ENCODE measurements at places on chromosomes 2 and 18. TPM values are rescaled to one million over a fixed set of nuclear protein-coding genes. Genes with fewer than 3 reads are reported as not detected.

Gene SKA1
- 0.86 TPM for total RNA-seq

Gene RPRM
- total RNA-seq: 0.16 TPM

Gene SPATA3
- not detected for total RNA-seq

DNA sequence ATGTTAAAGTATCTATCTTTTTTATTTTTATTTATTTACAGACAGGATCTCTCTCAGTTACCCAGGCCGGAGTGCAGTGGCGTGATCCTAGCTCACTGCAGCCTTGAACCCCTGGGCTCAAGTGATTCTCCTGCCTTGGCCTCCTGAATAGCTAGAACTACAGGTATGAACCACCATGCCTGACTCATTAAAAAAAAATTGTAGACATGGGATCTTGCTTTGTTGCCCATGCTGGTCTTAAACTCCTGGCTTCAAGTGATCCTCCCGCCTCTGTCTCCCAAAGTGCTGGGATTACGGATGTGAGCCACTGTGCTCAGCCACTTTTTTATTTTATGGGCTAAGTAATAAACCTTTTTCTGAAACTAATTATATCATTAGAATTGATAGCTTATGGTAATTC, 7.1 kb downstream of the MFSD6 start:
- no peak overlapping the region for H3K4me3 ChIP-seq
- H3K27ac ChIP-seq: no peak overlapping the region
- DNase-seq: no peak
- H3K27me3 ChIP-seq: no peaks in the 10 kb centered on the region

DNA sequence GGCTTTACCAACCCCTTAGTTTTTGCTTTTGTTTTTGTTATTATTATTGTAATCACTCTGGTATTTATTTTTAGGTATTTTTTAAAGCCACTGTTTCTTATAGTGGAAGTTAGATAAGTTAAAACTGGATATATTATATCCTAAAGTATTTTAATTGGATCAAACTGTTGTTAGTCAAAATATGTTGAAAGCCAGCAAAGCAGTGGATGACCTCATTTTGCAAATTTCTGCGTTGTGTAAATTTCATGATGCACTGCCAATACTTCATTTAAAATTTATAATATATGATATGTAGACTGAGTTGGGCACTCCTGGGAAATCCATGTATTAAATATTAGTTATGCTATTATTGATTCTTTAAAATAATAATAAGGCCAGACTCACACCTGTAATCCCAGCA, 661.7 kb upstream of the NRXN1 start:
- H3K27me3 ChIP-seq: no peaks in the 10 kb centered on the region
- no peak overlapping the region for H3K4me3 ChIP-seq
- no peaks in the 10 kb centered on the region for H3K36me3 ChIP-seq
- H3K27ac ChIP-seq: no peak overlapping the region

GRCh38 chr2:20167356-20167755, 57.6 kb downstream of the SDC1 start:
- no peaks in the 10 kb centered on the region for H3K4me1 ChIP-seq
- no peak for DNase-seq
- H3K36me3 ChIP-seq: no peaks in the 10 kb centered on the region

DNA sequence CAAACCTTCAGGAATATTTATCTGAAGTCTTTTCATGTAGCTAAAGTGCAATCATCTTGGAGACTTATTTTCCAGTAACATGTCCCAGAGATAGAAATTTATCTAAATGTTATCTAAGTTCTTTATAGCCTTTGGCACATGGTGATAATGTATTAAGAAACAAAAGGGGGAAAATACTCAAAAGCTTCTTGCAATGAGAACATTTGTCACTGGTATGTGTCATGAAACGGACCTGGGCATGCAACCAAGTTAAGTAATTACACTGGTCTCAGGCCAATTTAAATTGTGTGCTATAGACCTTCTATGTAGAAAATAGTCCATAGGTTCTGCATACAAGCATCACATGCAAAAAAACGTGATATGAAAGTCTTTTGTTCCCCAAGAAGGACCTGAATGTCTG, 136.2 kb downstream of the SLC8A1 start:
- H3K4me3 ChIP-seq: no peak overlapping the region
- H3K27me3 ChIP-seq: no peaks in the 10 kb centered on the region
- no peak overlapping the region for H3K27ac ChIP-seq
- DNase-seq: no peak

DNA sequence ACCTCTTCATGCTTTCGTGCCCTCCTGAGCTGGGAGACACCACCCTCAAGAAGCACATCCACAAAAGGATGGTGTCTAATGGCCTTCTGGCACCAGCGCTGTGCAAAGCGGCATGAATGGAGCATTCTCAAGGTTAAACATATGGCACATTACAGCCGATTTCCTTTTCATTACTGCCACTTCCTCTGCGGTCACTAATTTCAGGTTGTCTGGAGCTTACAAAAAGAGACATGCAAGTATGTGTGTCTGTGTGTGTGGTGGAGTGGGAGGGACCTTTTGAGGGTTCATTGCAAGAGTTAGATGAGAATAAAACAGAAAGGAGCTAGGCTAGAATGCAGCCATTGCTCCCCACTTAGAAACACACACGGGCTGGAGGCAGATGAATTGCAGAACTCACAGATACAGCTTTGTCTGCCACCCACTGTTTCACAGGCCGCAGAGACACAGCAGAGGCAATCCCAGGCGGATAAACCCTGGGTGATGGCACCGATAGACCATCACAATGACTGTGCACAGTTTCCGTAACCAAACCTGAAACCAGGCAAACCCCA, 76.0 kb downstream of the TGIF1 start:
- no peaks in the 10 kb centered on the region for H3K27me3 ChIP-seq
- DNase-seq: no peak
- no peak overlapping the region for H3K4me3 ChIP-seq
- H3K27ac ChIP-seq: no peak overlapping the region
- no peaks in the 10 kb centered on the region for H3K4me1 ChIP-seq

DNA sequence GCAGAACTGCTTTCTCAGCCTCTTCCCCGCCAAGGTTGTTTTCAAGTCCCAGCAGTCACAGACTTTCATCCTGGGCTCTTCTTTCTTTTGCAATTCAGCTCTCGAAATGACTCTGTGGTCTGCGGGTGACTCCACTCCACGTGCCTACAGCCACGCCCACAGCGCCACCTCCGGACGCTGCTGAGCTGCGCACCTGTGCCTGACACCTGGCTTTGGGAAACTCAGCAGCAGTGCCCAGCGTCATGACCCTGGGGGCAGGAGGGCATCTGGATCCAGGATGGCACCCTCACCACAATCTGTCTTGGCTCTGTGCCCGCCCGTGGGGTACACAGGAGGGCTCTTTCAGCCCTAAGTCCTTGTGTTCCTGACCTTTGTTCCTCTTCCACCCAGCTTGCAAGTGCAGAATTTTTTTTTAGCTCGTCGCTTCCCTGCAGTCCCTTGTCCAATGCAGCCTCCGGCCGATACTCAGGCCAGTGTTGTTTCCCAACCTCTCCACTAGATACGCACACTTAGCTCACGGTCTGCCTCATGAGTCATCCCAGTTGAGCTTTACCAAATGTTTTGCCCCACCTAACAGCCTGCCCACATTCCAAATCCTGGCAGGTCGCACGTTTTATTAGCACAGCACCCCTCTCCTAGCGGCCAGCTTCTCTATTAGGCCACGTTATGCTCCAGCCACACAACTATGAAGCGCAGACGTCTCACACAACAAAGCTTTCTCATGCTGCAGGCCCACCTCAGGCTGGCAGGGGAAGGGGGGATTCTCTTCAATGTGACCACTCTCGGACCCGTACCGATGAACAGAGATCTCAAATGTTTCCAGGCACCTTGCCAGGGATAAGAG, 6.5 kb upstream of the CAPN10 start:
- no peaks in the 10 kb centered on the region for H3K27me3 ChIP-seq
- H3K4me3 ChIP-seq: no peak overlapping the region
- H3K4me1 ChIP-seq: peaks cover 20% of the 10 kb centered on the region
- peak overlapping the region; percentile 59 for H3K27ac ChIP-seq

- no peak for DNase-seq
- no peak overlapping the region for H3K27ac ChIP-seq
- H3K27me3 ChIP-seq: no peaks in the 10 kb centered on the region
- H3K4me3 ChIP-seq: no peak overlapping the region
- H3K4me1 ChIP-seq: peaks cover 5% of the 10 kb centered on the region
Measured at GRCh38 chr2:120257522-120257921, 4.9 kb downstream of the RALB start.

DNA sequence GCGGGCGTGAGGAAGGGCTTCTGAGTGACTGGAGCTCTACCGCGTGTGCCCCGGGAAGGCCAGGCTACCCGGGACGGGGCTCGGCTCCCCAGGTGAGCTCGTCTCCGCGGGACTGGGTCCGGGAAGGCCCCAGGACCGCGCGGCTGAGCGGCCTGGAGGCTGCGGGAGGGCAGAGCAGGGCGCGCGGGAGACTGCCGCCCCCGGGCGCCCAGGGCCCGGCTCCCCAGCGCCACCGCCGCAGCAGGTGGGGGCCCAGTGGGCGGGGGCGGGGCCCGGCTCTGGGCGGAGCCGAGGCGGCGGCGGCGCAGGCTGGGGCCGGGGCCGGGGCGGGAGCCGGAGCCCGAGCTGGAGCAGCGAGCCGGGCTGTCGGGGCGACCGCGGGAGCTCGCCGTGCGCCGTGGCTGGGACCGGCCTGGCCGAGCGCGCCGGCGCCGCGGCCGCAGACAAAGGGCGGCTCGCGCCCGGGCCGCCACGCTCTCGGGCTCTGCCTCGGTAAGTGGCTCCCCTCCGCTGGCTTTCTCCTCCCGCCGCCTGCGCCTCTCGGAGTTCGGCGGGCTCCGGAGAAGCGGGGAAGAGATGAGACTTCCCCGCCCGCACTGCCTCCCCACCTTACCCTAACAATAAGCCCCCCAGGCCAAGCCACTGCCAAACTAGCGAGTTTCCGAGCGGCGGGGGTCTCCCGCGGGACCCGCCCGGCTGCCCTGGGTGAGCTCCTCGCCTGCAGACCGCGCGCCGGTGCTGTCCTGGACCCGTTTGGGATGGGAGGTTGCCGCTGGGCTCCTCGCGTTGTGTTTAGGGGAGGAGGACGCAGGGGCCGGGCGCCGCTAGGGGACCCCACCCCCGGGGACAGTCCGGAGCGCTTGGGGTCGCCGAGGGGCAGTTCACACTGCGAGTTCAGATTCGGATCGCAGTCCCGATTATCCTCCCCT, at the start of gene MAPK4:
Gene MAPK4, plus strand, starts transcription at position 336 of the 929 bp plus-strand sequence. CDS start 103,872 bp downstream, outside the sequence.
- H3K36me3 ChIP-seq: no peaks in the 10 kb centered on the region
- H3K4me1 ChIP-seq: no peaks in the 10 kb centered on the region
- no peaks in the 10 kb centered on the region for H3K27me3 ChIP-seq
- H3K4me3 ChIP-seq: peak within 1 kb of the TSS; percentile 53
- peak within 1 kb of the TSS; percentile 68 for H3K27ac ChIP-seq

GRCh38 chr2:19815746-19816145, 86.0 kb downstream of the TTC32 start:
- DNase-seq: no peak
- no peak overlapping the region for H3K27ac ChIP-seq
- H3K27me3 ChIP-seq: no peaks in the 10 kb centered on the region
- no peaks in the 10 kb centered on the region for H3K4me1 ChIP-seq
- no peaks in the 10 kb centered on the region for H3K36me3 ChIP-seq
- H3K4me3 ChIP-seq: no peak overlapping the region

DNA sequence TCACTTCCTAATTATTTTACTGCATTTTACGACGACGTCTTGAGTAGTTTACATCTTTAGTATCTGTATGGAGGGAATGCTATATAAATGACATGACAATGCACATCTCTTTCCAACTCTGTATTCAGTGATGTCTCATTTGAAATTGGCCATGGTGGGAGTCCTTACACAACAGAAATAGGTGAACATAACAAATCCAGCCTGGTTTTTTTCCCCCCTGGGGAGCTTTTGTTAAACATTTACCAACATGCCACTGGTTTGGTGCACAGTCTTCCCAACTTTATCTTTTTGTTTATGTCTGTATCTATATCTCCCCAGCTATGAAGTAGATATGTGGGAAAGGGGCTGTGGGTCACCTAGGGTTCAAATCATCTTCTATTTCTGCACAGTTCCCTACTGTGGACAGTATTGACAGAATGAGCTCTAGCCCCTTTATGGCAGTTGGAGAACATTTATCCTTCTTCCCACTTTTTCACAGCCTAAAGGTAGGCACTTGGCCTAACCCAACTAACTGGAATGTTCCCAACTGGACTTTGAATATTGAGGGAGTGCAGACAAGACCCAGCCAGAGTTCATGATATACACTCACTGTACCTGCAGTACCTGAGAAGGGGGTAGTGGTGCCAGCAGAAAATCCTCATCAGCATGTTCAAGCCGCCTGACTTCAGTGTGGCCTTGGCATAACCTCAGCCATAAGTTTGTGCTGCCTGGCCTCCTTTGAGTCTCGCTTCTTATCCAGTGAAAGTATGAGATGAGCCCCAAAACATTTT, 5.7 kb upstream of the RTKN start:
- no peaks in the 10 kb centered on the region for H3K27me3 ChIP-seq
- no peaks in the 10 kb centered on the region for H3K4me1 ChIP-seq

- H3K27ac ChIP-seq: no peak overlapping the region
- no peak overlapping the region for H3K4me3 ChIP-seq
- no peaks in the 10 kb centered on the region for H3K27me3 ChIP-seq
- peaks cover 14% of the 10 kb centered on the region for H3K4me1 ChIP-seq
- H3K36me3 ChIP-seq: no peaks in the 10 kb centered on the region
Measured at GRCh38 chr2:79887747-79888374, 375.0 kb downstream of the CTNNA2 start.

- no peaks in the 10 kb centered on the region for H3K27me3 ChIP-seq
- no peak overlapping the region for H3K27ac ChIP-seq
- no peak overlapping the region for H3K4me3 ChIP-seq
- DNase-seq: no peak
Measured at GRCh38 chr2:60858897-60859311, 22.5 kb upstream of the REL start.

DNA sequence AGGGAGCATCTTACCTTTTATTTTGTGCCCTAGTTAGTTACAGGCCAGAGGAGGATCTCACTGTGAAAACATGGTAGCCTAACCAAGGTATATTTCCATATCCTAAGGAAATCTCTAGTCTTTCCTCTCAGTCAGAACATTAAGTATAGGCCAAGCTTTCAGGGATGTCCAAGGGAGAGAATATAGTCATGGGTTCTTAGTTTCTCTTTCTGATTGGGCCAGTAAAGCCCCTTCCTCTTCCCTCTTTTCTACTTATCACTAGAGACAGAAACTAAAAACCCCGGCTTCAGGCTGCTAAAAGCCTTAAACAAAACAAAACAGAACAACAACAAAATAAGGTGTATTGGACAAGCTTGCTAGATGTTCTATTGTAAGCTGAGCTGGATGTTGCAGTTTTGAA, 44.3 kb upstream of the TNFRSF11A start:
- H3K4me1 ChIP-seq: no peaks in the 10 kb centered on the region
- no peak overlapping the region for H3K27ac ChIP-seq
- no peaks in the 10 kb centered on the region for H3K27me3 ChIP-seq
- H3K36me3 ChIP-seq: peaks cover 4% of the 10 kb centered on the region
- H3K4me3 ChIP-seq: no peak overlapping the region

DNA sequence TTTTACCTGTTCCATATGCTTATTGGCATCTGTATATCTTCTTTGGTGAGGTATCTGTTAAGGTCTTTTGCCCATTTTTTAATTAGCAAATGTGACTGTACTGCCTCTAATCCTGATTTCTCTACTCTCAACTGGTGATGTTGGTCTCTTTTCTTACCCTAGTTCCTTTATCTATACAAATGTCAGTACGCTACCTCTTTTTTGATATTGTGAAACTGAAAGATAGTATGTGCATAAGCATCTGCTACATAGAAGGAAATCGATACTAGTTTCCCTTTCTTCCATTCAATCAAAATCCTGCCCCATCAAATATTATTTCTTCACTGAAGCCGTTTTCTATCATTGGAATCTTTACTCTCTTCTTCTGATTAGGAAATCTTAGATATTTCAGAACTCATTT, 194.9 kb upstream of the SPOPL start:
- H3K36me3 ChIP-seq: no peaks in the 10 kb centered on the region
- no peak overlapping the region for H3K4me3 ChIP-seq
- DNase-seq: no peak
- H3K27ac ChIP-seq: no peak overlapping the region
- no peaks in the 10 kb centered on the region for H3K27me3 ChIP-seq

Data from pancreas (tissue), 10 donors.